ENCODE measurements at places on chromosomes 16 and 17.
A peak's percentile ranks its signal among the peaks of the same experiment; 100 is the strongest.

- peak; percentile 91 for DNase-seq
Measured at GRCh38 chr17:74961657-74962350, 10.8 kb downstream of the HID1 start.

GRCh38 chr17:8835106-8835505, 32.4 kb downstream of the PIK3R6 start:
- DNase-seq: no peak

- DNase-seq: no peak
Measured at GRCh38 chr16:83968306-83968851, 335 bp downstream of the NECAB2 start.

DNA sequence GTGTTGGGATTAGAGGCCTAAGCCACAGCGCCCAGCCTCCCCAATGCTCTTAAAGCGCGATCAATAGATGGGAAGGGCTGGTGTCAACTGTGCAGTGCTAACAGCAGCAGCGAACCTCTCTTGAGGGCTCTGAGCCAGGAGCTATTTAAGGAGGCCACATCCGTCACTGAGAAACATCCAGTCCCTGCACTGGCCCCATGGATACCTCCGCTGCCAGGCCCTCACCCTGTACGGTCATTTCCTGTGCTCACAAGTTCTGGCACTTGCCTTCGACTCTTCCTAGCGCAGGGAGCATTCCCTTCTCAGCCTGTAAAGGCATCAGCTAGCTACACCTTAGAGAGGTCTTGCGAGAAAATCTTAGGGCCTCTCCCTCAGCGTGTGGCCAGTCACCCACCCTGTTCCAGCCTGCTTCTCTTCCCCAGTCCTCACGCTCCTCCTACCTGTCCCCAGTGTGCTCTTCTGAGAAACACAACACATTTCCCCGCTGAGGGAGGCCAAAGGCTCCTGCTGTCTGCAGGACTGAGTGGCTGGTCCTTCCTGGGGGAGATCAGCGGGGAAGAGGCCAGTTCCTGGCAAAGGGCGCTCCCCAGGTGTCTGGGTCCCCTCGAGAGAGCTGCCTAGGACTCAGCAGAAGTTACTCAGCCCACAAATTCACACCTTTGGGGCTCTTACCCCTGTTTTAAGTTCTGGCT, 28.6 kb downstream of the GTF3C1 start:
- peak; percentile 78 for DNase-seq

DNA sequence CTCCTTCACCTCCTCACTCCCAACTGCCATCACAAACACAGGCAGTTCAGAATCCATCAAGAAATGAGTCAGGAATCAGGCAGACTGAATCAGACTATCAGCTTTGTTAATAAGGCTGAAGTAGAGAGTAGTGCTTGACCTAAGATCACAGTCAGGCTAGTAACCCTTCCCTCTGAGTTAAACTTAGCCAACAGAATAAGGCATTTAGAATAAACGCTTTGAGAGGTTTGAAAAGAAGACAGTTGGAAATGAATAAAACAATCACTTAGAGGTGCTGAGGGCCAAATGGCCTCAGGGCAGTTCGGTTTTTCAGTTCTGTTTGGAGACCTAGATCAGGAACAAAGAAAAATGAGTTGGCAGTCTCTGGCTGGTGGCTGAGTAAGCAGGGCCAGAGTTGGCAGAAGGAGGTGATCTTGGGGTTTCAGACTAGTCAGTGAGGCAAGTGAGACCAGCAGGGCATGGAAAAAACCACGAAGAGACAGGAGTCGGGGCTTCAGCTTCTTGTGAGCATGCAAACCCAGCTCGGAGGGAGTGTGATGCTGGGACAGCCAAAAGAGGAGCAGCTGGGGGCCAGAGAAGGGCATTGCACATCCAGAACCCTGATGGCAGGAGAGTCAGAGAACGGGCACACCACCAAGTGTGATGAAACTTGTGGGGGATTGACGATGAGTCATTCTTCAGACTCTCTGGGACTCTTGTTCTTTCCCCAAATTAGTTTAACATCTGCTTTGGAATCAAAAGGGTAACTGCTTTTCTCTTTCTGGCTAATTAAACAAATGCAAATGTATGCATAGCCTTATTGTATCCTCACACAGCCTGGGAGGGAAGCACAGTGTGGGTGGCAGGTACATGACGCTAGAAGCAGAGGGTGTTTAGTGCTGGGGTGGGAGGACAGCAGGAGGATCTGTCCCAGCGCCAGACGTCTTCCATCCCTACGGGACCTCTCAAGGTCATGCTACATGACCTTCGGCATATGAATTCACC, 54.8 kb downstream of the SPECC1 start:
- DNase-seq: peak; percentile 85

GRCh38 chr17:72560303-72561247, 439.8 kb downstream of the SOX9 start:
- no peak for DNase-seq

DNA sequence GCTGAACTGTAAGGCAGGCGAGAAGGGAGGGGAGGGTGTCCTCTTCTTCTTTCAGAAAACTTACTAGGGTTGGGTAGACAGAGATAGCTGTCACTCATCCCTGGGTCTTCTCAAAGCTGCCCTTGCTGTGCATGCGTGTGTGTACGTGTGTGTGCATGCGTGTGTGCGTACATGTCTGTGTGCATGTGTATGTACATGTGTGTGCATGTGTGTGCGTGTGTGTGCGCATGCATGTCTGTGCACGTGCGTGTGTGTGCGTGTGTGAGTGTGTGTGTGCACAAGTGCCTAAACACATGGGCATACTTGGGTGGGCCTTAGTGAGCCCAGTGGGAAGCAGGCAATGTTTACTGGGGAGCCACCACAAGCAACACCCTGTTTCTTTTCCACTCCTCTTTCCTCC, 154.8 kb upstream of the TNRC6C start:
- no peak for DNase-seq

- no peak for DNase-seq
Measured at GRCh38 chr17:45855691-45856336, 11.1 kb downstream of the SPPL2C start.

GRCh38 chr17:43211480-43212402, at the start of gene TMEM106A:
Gene TMEM106A (plus strand): TSS chr17:43211875. CDS start chr17:43213042, 1,167 bp downstream.
- peak; percentile 93 for DNase-seq

GRCh38 chr16:89534252-89534756, 26.1 kb downstream of the SPG7 start:
- no peak for DNase-seq

DNA sequence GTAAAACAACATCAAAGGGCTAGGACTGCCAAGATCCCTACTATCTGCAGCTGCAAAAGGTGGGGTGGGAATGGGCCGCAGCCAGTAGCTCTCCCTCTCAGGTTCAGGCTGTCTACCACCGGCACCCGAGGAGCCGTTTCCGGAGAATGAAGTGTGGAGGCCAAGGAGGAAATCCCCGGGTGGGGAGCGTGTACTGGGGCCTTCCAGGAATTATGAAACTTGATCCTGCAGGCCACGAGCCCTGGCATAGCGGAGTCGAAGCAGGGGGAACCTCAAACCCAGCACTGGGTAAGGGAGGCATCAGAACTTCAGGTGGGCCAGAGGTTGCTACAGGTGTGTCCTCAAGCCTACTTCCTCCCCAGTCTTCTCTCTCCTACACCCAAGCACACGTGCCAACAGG, 5.1 kb downstream of the INPP5K start:
- peak; percentile 88 for DNase-seq

DNA sequence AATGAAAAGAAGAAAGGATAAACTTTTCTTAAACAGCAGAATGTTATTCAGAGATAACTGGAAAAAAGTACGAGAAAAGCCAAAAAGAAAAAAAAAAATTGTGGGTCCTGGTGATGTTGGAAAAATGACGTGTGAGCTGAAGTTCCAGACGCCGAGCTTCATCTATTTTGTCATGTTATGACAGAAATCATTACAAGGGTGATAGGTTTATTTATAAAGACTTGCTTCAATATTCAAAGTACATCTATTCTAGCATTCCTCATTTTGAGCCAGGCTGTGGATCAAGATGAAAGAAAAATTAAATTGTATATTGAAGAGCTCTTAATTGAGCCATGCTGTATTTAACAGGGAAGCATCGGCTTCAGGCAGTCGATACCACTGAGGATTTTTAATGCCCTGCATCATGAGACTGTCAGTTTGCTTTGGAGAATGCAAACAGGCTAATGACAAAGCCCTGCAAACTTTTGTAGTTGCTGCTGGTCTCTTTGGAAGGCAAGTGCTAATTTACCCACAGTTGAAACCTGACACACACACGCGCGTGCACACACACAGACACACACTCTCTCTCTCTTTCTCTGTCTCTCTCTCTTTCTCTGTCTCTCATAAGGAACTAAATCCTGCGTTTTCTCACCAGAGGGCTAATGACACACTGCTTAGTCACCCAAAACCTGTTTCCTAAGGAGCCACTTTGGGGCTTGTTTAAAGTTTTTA, 110.7 kb downstream of the WWOX start:
- DNase-seq: no peak

DNA sequence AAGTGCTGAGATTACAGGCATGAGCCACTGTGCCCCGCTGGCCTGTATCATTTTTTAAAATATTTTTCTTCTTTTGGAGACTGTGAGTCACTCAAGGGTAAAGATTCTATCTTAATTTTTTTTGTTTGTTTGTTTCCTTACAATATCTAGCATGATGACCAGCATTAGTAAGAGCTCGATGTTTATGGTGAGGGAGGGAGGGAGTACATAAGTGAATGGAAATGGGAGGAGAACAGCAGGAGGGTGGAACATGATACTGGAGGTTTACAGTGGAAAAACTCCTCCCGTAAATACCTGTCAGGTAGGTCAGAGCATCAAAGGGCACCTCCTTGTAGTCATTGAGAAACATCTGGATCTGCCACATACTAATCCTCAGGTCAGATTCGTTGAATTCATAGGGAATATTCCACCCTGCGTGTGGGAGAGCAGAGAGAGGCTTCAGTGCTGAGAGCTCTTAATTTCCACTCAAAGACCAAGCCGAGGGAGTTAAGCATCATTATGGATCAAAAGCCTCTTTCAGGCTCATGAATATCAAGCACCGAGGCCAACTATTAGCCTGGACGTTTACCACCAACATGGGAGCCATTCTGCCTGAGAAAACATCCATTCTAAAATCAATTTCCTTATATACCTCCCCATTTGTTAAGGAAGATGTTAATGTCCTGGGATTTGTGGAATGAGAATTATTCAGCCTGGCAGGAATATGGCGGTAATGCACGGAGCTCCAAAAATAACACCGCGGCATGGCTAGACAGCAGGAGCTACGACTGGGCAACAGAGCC, 51.8 kb downstream of the LYRM1 start:
- no peak for DNase-seq

GRCh38 chr16:56013962-56014552, 138.9 kb upstream of the CES5A start:
- peak; percentile 89 for DNase-seq

DNA sequence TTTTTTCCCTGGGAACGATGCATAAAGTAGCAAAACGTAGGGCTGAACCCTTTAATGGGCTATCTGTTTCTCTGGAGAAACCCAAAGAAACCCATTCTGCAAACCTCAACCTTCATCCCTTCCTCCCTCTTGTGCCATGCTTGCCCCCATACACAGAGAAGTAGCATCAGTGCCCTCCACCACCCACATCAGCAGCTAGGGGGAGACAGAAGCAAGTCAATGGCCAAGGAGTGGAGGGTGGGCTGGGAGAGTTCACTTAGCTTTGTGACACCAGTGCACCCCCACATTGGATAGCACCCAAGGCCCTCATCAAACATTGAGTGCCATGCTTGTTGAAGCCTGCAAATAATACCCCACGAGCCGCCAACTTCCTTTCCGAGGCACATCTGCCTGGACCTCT, 282.4 kb downstream of the ABCC12 start:
- DNase-seq: no peak

DNA sequence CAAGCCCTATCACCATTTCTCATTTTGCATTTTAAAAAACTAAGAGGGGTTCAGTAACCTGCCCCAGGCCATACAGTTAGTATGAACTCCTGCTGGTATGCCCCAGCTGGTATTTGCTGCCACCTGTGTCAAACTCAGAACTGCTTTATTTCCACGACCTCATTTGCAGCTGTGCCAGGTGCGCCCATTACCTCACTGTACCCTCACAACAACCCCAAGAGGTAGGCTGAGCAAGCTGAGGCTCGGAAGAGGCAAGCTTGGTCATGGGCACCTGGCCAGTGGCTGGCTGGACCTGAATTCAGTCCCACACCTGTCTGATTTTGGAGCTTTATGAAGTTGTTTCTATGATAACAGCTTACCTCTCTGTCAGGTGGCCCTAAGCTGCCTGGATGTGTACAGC, 7.6 kb downstream of the EPN2 start:
- DNase-seq: no peak

DNA sequence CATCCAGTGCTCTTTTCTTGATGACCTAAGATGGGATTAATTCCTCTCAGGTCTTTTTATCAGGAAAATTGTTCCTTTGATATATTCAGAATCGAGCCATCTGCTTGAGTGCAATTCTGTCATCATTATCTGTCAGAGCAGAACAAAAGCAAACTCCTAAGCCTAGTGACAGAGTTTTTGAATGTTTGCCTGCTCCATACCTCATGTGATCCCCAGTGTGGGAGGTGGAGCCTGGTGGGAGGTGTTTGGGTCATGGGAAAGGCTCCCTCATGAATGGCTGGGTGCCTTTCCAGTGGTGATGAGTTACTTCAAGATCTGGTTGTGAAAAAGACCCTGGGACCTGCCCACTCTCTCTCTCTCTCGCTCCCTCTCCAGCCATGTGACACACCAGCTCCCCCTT, 628.2 kb downstream of the CDH11 start:
- no peak for DNase-seq

- no peak for DNase-seq
Measured at GRCh38 chr17:17523731-17524490, 27.7 kb upstream of the RASD1 start.

DNA sequence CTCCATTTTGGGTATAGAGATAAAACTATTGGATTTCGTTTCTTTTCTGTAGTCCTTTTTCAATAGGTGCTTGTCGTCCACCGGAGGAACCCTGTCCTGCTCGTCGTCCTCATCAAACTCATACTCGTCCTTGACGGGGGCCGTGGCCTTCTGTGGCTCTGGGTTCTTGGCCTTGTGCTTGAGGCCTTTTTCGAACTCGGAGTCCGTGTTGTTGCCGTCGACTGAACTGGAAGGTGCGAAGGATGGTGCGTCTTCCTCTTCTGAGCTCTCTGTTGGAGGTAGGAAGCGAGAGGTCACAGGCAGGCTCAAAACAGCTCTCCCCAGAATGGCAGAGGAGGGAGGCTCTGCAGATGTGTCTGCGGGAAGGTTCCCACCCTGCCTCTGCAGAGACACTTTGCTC, 67.9 kb downstream of the ZNF778 start:
- DNase-seq: no peak

- DNase-seq: no peak
Measured at GRCh38 chr16:84989749-84990620, 21.4 kb downstream of the ZDHHC7 start.

- peak; percentile 49 for DNase-seq
Measured at GRCh38 chr16:84700446-84701300, 873 bp downstream of the USP10 start.

All from right cardiac atrium (tissue), 5 donors.